ENCODE measurements at places on chromosomes 1 and 21. TPM values are rescaled to one million over a fixed set of nuclear protein-coding genes. Genes with fewer than 3 reads are reported as not detected.

GRCh38 chr1:225471453-225472301 lies 43.8 kb upstream of the LBR start:
- H3K36me3 ChIP-seq: no peaks in the 10 kb centered on the region
- peaks cover 17% of the 10 kb centered on the region for H3K4me1 ChIP-seq
- no peak for DNase-seq
- no peak overlapping the region for H3K27ac ChIP-seq
- no peak overlapping the region for H3K4me3 ChIP-seq
- no peaks in the 10 kb centered on the region for H3K27me3 ChIP-seq

DNA sequence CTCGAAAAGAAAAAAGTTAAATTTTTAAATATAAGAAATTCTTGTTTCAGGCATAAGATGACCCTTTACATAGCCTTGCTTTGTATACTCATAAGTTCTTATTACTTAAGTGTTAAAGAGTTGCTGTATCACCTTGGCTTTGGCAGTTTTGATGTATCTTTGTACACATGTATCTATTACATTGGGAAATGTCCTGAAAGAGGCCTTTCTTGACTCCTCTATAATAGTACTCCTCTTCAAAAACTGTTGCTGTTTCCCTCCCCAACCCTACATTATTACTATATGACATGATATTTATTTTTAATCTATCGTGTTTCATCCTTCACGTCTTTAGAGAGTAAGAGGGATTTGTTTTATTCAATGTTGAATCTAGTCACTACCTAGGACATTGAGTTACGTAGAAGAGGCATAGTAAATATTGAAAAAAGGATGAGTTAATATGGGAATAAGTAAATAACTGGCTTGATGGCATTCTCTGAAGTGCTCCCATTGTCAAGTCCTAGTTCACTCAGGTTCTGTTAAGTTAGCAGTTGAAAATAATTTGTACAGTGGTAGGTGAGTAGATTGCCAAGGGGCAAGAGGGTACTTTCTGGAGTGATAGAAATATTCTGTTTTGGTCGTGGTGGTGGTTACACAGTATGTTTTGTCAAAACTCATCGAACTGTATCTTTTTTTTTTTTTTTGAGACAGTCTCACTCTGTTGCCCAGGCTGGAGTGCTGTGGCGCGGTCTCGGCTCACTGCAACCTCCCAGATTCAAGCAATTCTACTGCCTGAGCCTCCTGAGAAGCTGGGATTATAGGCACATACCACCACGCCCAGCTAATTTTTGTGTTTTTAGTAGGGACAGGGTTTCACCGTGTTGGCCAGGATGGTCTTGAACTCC lies 8.2 kb downstream of the THRAP3 start:
- H3K36me3 ChIP-seq: peaks cover 94% of the 10 kb centered on the region
- DNase-seq: no peak
- H3K27me3 ChIP-seq: no peaks in the 10 kb centered on the region
- H3K27ac ChIP-seq: no peak overlapping the region

The CFHR3 gene
- not detected for total RNA-seq

- no peaks in the 10 kb centered on the region for H3K27me3 ChIP-seq
- no peak overlapping the region for H3K27ac ChIP-seq
- no peaks in the 10 kb centered on the region for H3K36me3 ChIP-seq
- no peak overlapping the region for H3K4me3 ChIP-seq
- peak; percentile 28 for DNase-seq
- no peaks in the 10 kb centered on the region for H3K4me1 ChIP-seq
Measured at GRCh38 chr1:215710036-215710898, 143.2 kb downstream of the KCTD3 start.

GRCh38 chr1:43531906-43532584 lies 1.4 kb downstream of the PTPRF start:
- no peak for DNase-seq
- peaks cover 19% of the 10 kb centered on the region for H3K4me1 ChIP-seq
- no peaks in the 10 kb centered on the region for H3K27me3 ChIP-seq
- H3K4me3 ChIP-seq: peak overlapping the region; percentile 56
- H3K36me3 ChIP-seq: no peaks in the 10 kb centered on the region
- no peak overlapping the region for H3K27ac ChIP-seq

The RUNX3 gene
- 7.3 TPM for total RNA-seq
